ENCODE measurements at places on chromosomes 16 and 17. TPM values are rescaled to one million over a fixed set of nuclear protein-coding genes. Genes with fewer than 3 reads are reported as not detected.

DNA sequence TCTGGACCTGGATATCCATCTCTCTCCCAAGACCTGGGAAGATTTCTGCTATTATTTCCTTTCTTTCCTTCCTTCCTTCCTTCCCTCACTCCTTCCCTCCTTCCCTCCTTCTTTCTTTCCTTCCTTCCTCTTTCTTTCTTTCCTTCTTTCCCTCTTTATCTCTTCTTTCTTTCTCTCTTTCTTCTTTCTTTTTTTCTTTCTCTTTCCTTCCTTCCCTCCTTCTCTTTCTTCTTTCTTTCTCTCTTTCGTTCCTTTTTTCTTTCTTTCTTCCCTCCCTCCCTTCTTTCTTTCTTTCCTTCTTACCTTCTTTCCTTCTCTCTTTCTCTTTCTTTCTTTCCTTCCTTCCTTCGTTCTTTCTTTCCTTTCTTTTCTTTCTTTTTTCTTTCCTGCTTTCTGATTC is 37.8 kb upstream of the N4BP1 start:
- DNase-seq, result no peak

DNA sequence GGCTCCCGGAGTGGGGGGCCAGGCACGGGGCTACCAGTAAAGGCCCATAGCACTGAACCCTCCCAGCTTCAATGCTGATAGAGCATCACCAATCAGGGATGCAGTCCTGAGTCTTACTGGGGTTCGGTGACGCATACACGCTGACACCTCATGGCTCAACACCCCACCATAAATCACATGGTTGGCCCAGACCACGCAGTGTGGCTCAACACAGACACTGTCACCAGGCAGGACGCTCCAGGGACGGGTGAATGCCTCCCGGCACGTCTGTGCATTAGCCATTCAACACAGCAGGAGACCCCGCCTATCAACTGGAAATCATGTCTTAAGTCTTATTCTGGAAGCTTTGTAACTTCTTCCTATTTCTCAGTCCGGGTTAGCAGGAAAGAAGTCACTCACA is 35.0 kb downstream of the NECAB2 start:
- DNase-seq, result no peak

DNA sequence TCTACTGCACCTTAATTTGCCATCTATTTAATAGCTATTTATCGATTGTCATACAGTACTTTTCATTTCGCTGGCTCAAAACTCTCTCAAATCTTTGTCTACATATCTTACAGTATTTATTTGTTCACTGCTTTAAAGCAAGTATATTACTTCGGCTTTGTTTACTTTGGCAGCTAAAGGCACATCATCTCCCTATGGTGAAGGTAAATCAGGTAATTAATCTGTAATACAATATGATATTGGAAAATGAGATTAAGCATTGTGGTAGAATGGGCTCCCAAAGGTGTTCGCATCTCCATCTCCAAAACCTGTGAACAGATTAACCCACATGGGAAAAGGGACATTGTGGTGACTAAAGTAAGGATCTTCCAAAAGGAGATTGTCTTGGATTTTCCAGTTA is 6.5 kb downstream of the TMEM170A start:
- DNase-seq, result no peak

DNA sequence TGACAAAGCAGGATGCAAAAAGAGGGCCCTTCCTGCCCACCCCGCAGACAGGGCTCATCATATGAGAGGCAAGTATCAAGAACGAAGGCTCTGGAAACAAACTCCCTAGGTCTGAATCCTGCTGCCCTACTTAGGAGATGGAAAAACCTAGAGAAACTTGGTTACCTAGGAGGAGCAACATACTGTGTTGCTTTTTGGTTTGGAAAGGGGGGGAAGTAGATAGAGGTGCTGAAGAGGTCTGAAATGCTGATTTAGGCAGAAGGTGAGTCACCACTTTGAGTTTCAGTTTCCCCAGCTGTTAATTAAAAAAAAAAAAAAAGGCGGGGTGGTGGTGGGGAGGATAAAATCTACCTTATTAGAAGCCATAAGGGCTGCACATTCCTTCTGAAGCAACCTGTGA is 1.5 kb downstream of the N4BP1 start:
- no peak for DNase-seq

DNA sequence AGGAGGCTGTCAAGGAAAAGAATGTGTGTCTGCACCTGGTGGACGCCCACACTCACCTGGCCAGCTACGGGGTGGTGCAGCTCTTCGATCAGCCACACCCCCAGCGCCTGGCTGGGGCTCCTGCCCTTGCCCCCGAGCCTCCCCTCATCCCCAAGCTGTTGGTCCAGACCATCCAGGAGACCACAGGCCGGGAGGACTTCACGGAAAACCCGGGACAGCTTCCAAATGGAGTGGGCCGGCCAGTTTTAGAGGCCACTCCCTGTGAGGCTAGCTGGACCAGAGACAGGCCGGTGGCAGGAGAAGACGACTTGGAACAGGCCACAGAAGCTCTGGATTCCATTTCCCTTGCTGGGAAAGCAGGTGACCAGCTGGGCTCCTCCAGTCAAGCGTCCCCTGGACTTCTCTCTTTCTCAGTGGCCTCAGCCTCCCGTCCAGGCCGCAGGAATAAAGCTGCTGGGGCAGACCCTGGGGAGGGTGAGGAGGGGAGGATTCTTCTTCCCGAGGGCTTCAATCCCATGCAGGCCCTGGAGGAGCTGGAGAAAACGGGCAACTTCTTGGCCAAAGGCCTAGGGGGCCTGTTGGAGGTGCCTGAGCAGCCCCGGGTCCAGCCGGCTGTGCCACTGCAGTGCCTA is 2.2 kb downstream of the WDR81 start:
- no peak for DNase-seq

- DNase-seq, result no peak
These were observed 763 bp downstream of the ZKSCAN2 start for GRCh38 chr16:25256695-25257469.

- DNase-seq, result no peak
These were observed 156.1 kb downstream of the PMP22 start for GRCh38 chr17:15108992-15109391.

- no peak for DNase-seq
These were observed at the start of gene MARCHF10 for GRCh38 chr17:62807812-62808575. Gene MARCHF10 (minus strand): TSS chr17:62808314. CDS start chr17:62801735, 6,579 bp downstream.

DNA sequence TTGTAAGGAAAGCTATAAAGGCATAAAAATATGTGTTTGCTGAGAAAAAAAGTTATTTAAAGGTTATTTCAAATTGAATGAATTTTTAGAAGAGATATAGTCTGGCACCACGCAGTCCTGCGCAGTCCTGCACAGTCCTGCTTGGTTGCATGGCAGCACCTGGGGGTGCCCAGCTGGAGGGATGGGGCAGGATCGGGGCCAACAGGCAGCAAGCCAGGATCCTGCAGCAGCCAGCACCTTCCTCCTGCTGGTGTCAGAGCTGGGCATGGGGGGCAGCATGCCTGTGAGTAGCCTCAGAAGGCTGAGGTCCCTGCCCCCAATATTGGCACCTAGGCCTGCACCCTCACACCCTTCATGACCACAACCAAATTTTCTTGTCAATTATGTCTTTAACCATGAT is 46.0 kb downstream of the GLG1 start:
- no peak for DNase-seq

DNA sequence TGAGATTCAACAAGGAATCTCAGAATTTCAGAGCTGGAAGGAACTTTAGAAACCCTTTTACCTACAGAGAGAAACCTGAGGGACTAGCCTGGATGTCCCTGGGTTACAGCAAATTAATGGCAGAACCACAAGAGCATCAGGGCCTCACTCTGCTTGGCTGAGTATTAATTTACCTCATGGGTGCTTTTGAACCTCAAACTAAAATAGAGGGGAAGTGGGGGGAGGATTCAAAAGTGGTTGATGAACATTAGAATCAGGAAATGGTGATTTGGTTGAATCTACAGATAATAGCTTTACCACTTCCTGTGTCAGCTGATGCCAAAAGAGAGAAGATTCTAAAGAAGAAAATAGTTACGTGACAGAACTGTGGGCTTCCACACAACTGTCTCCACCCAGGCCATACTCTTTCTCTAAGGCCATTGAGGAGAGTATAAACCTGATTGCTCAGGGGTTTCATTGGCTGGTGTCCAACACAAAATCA is 11.3 kb upstream of the SKAP1 start:
- no peak for DNase-seq

GRCh38 chr17:82098939-82099763 is 1.1 kb upstream of the FASN start:
- no peak for DNase-seq

- DNase-seq, result no peak
These were observed 4.0 kb downstream of the NOG start for GRCh38 chr17:56597495-56597990.

Gene SKA2
- total RNA-seq, result 76.4 TPM

Gene CA4
- not detected for total RNA-seq

Gene TEKT1
- total RNA-seq, result not detected

Gene CDH1
- total RNA-seq, result 0.30 TPM

Gene TOX3
- not detected for total RNA-seq
